Right cardiac atrium (tissue), 5 donors: ENCODE measurements at places on chromosomes 12 and 14. TPM values are rescaled to one million over a fixed set of nuclear protein-coding genes. Genes with fewer than 3 reads are reported as not detected.

- no peak for DNase-seq
Measured at GRCh38 chr14:77593501-77593961, 22.9 kb downstream of the SPTLC2 start.

GRCh38 chr12:57049890-57050289, at the start of gene MYO1A:
TSS of gene MYO1A (minus strand) at chr12:57050129. CDS start at chr12:57048323, 1,806 bp downstream.
- no peak for DNase-seq

DNA sequence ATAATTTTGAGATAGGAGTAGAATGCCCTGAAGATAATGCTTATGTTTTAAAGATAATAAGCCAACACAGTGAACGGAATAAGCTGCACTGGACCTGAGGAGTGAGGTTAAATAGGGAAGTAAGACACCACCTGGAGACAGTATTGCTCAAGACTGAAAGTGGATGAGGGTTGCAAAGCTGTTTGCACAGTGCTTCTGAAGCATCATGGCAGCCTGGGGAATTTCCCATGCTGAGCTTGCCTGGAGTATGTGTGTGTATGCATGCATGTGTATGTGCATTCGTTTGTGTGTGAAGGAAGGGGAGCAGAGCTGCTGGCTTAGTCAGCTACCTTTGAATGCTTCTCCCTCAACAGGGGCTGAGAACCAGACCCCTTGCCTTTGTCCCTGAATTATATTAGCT, 35.8 kb downstream of the BHLHE41 start:
- no peak for DNase-seq

The SLC6A13 gene
- total RNA-seq: 2.8 TPM

- no peak for DNase-seq
Measured at GRCh38 chr14:30520536-30520935, 38.4 kb upstream of the G2E3 start.

DNA sequence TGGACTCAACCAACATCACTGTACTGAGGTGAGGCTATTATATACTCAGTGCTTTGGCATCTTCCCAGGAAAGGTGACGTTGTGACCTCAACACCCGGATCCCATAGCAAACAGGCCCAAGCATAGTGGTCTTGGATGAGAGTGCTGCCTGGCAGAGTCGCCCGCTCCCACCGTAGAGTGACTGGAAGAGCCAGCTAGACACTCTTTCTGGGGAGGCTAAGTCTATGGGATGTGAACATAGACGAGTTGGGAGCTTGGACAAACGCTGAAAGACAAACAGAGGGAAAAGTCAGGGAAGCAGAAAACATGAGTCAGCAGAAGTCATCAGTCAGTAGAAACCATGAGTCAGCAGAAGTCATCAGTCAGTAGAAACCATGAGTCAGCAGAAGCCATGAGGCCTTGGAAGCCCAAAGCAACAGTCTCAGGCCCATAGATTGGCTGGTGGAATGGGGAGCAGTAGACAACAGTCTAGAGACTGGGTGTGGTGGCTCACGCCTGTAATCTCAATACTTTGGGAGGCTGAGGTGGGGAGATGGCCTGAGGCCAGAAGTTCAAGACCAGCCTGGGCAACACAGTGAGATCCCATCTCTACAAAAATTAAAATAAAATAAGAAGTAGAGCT, 66.4 kb upstream of the MAP1LC3B2 start:
- no peak for DNase-seq

- no peak for DNase-seq
Measured at GRCh38 chr12:25322918-25323531, 72.3 kb upstream of the KRAS start.

The GALNT16 gene
- total RNA-seq: 33.5 TPM

DNA sequence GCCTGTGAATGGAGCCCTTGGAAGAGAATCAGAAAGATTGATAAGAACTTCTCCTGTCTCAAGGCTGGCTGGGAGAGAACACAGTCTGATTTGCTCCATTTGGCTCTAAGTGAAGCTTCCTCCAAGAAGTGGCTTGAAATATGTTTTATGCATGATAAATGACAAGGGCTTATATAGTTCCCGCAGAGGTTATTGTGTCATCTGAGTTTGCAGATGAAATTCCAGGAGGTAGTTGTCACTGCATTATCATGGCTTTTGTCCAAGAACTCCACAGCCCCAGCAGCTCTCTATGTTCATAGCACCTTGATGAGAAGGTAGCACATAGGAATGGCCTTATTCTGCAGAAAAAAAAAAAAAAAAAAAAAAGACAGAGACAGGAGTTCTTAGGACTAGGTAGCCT, 108.5 kb downstream of the DACT1 start:
- no peak for DNase-seq

DNA sequence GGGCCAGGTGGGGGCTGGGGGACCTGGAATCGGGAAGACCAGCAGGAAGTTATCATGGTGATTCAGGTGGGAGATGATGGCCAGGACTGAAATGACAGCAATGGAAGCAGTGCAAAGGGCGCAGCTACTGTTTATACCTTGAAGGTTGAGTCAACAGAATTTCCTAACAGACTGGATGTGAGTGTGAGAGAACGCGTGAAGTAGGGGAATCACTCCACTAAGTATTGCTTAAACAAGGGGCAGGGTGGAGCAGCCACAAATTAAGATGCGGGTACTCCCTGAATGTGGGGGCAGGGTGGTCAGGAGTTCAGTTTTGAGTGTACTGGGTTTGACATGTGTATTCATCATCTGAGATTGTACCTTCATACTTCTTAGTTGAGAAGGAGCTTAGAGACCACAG, 45.1 kb downstream of the MYF5 start:
- no peak for DNase-seq

- DNase-seq: no peak
Measured at GRCh38 chr12:91222746-91223145, 40.1 kb upstream of the DCN start.

GRCh38 chr12:87690236-87690810, 338.9 kb downstream of the C12orf50 start:
- DNase-seq: no peak

The PCNX4 gene
- 32.4 TPM for total RNA-seq
